ENCODE measurements at places on chromosomes 11 and 22.

DNA sequence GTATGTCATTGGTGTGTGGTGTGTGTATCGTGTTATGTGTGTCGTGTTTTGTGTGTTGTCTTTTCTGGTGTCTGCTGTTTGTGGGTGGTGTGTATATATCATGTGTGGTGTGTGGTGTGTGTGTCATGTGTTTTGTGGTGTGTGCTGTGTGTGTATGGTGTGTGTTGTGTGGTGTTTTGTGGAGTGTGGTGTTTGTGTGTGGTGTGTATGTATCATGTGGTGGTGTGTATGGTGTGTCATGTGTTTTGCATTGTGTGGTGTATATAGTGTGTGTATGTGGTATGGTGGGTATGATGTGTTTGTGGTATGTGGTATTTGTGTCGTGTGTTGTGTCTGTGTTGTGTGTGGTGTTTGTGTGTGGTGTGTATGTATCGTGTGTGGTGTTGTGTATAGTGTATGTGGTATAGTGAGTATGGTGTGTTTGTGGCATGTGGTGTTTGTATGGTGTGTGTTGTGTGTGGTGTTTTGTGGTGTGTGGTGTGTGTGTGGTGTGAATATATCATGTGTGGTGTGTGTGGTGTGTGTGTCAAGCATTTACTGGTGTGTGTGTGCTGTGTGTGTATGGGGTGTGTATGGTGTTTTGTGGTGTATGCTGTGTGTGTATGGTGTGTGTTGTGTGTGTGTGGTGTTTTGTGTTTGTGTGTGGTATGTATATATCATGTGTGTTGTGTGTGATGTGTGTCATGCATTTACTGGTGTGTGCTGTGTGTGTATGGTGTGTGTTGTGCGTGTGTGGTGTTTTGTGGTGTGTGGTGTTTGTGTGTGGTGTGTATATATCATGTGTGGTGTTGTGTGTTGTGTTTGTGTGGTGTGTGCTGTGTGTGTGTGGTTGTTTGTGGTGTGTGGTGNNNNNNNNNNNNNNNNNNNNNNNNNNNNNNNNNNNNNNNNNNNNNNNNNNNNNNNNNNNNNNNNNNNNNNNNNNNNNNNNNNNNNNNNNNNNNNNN lies 12.7 kb downstream of the PIM3 start:
- no peak for DNase-seq

- DNase-seq: no peak
Measured at GRCh38 chr11:6571434-6572008, 31.9 kb downstream of the RRP8 start.

- no peak for DNase-seq
Measured at GRCh38 chr11:12232817-12233601, 122.6 kb downstream of the MICAL2 start.

DNA sequence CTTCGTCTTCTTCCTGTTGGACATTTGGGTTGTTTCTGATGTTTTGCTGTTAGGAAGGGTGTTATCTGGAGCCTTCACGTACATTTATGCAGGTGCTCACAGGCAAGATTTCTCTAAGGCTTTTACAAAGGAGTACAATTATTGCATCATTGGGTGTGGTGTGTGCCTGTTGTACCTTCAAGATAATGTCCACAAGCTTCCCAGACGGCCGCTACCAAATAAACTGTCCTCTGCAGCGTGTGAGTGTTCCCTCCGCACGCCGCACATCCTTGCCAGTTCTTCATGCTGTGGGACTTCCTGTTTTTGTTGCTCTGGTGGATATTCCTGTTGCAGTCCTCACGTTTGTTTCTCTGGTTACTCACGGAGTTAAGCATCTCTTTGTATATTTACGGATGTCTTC lies 133.3 kb downstream of the TBC1D22A start:
- no peak for DNase-seq

GRCh38 chr22:20884454-20884853 lies 25.6 kb downstream of the SNAP29 start:
- DNase-seq: no peak

- DNase-seq: no peak
Measured at GRCh38 chr11:61157743-61158142, 3.5 kb downstream of the VPS37C start.

DNA sequence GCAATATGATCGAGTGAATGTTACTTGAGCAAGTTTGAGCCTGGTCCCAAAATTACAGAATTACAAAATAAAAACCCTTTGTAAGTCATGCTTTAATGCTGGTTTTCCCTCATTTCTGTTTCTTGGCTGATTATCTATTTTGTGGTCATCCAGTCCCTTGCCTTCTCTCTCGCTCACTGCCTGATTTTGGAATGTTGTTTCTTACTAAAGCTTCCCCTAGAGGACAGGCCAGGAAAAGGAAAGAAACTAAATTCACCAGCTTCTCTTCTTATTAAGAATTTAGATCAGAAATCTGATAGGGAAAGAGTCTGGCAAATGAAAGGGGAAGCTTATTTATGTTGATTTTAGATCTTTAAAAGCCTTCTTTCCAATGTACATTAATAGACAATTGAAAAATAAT lies 16.6 kb upstream of the BDNF start:
- DNase-seq: no peak

Measured in vagina (tissue), 2 donors.